Stimulated activated CD4-positive, alpha-beta T cell treated with anti-CD3 and anti-CD28 coated beads, TNF-alpha, amount 100 ng/mL, for 48 hours (primary cell): ENCODE measurements at places on chromosomes 13 and 19.

DNA sequence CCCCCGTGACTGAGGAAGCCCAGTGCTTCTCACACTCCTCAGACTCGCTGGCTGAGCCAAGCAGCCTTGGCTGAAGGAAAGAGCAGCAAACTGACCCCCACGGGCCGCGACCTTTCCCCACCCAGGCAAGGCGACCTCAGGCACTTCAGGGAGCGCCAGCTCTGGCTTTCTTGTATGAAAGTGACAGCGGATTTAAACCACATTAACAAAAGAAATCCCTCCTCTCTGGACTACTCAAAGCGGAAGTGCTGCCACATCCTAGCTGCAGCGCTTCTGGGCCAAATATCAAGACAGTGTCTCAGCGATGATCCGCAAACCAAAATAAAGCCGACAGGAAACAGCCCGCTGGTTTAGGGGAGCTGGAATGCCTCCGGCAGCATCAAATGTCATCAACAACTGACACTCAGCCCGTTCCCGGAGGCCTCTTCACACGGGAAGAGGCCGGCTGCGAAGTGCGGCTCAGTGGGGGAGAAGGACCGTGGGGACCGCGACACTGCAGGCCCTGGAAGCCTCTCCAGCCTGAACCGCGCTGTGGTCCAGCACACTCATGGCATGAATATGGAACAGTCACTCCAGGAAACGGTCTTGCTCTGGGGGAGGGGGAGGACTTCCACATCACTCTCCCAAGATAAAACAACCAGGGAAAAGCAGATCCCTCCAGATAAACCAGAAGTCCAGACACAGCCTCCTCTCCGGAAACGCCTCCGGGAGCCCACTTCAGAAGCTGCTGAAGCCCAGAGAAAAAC lies 1.4 kb downstream of the RASA3 start:
- no peak for DNase-seq

- no peak for DNase-seq
Measured at GRCh38 chr13:108214441-108215271, 680 bp downstream of the LIG4 start.

DNA sequence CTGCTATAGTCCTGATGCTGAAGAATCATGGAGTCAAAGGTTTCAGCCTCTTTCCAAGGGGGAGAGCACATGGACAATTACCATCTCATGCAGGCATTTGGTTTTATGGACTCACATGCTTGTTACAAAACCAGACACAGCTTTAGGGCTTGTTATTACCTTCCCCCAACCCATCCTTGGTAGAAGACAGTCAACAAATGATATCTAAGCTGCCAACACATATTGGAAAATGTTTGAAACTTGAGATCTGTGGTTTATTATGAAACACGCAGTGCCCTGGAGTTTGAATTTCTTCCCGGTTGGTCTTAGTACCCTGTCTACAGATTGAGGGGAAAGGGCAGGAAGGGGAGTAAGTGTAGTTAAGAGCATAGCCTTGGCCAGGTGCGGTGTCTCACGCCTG lies 12.5 kb upstream of the CYP2A6 start:
- DNase-seq, result no peak

DNA sequence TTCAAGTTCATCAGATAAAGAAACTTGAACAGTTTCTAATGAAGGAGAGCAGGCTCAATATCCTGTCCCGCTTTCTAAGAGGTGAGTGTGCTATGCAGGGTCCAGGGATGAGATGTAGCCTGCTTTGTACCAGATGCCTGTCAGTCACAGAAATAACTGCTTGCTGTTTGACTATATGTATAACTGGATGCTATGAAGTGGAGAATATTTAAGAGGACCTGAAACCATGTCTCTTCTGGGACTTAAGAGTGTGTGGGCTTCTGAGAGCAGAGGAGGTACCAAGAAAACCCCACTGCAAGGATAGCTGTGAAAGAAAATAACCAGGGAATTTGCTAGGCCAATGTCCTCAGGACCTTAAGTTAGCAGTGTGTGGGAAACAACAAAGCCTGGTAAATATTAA lies 246.3 kb upstream of the RFC3 start:
- no peak for DNase-seq

- no peak for DNase-seq
Measured at GRCh38 chr13:46111151-46111550, 6.3 kb upstream of the CPB2 start.

DNA sequence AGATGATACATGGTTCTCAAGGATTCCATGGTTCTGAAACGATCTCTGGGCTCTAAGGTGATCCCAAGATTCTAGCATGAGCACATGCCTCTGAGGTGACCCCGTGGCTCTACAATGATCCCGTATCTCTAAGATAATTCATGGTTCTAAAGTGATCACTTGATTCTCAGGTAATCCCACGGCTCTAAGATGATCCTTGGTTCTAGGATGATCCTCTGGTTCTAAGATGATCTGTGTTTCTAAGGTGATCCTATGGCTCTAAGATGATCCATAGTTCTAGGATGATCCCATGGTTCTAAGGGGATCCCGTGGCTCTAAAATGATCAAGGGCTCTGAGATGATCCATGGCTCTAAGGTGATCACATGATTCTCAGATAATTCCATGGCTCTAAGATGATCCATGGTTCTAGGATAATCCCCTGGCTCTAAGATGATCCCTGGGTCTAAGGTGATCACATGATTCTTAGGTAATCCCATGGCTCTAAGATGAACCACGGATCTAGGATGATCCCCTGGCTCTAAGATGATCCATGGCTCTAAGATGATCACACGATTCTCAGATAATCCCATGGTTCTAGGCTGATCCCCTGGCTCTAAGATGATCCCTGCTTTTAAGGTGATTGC lies 21.3 kb downstream of the NUMBL start:
- no peak for DNase-seq

DNA sequence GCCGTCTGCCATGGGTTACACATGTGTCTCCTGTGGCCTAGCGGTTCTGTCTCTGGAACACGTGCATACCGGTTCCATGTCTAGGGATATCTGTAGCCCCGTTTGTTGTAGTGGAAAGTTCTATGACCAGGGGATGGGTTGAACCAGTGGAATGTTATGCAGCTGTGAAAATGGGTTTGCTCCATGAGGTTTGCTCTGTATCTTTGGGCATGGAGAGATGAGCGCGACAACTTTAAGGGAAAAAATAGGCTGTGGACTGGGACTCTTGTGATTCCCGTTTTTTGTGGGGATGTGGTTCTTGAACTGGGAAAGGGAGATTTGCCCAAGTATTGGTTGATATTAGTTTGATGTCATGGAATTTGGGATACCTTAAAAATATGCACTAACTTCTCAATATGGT lies 120.4 kb downstream of the KDM4B start:
- DNase-seq, result no peak
